ENCODE measurements at places on chromosomes 4 and X.
A peak's percentile ranks its signal among the peaks of the same experiment; 100 is the strongest.

DNA sequence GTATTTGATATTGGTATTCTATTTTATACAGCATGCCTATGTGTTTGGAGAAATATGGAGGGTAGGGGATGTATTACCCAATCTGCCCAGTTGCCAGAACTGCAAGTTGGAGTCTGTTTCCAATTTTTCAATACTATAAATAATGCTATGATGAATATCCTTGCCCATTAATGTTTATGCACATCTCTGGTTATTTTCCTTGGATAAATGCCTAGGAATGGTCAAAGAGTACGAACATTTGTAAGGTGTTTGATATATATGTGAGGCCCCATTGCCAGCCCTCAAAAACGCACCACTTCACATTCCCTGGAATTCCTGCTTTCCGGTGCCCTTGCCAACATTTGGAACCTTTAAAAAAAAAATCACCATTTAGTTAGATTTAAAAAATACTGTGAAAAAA is 34.3 kb downstream of the CLDN34 start:
- DNase-seq = no peak

GRCh38 chr4:139540161-139540560 is 15.9 kb downstream of the SETD7 start:
- no peak for DNase-seq

DNA sequence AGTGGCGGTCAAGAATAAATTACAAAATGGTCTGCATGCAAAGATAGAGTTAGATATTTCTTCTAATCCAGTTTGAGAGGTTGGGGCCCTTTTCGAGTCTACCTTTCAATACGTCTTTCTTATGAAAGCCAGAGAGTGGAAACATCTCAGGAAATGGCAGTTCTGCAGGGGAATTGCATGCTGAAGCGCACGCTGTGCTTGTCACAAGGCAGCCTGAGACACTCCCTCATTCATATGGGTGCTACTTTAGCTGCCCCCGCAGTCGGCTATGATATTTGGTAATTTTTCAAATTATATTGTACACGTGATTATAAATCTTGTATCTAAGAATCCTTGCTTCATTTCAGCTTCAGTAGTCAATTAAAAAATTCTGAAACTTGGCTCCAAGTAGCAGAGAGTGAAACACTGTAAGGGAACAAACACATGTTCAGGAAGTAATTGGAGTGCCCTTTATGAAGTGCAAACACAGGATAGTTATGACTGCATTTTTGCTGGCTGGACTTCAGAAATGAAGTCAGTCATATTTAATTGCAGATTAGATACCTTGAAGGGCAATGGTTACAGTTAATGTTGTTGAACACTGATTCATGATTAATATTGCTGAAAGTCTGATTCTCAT is 145.5 kb upstream of the NAP1L5 start:
- no peak for DNase-seq

DNA sequence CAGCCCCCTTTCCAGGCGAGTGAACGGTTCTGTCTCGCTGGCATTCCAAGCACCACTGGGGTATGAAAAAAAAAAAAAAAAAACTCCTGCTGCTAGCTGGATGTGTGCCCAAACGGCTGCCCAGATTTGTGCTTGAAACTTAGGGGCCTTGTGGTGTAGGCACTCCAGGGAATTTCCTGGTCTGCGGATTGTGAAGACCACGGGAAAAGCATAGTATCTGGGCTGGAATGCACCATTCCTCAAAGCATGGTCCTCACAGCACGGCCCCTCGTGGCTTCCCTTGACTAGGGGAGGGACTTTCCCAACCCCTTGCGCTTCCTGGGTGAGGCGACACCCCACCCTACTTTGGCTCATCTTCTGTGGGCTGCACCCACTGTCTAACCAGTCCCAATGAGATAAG is 516.8 kb upstream of the FAM241A start:
- no peak for DNase-seq

DNA sequence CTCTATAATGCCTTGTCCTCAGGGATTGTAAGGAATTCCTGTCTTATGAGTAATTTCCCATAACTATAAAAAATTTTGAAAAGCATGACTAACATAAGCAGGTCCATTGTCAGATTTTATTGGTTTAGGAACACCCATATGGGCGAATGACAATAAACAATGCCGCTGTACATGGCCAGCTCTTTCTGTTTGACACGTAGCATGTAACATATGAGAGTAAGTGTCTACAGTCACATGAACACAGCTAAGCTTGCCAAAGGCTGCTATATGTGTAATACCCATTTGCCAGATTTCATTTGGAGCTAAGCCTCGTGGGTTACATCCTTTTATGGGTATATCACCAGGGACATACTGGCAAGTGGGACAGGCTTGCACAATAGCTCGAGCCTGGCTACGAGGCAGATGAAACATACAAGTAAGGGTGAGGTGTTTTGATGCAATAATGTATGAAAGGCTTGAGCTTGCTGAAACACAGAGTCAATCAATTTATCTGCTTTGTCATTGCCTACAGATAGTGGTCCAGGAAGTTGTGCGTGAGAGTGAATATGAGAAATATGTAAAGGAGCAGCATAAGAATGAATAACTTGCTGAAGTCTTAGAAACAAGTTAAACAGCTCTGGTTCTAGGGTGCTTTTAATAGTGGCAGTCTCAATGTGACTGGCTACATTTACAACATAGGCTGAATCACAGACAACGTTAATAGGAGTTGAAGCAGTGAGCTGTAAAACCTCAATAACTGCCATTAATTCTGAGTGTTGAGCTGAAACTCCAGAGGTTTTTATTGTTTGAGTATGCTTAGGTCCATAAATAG is 67.4 kb upstream of the UGT2B10 start:
- no peak for DNase-seq

GRCh38 chr4:55673424-55673823 is 37.3 kb upstream of the NMU start:
- no peak for DNase-seq

DNA sequence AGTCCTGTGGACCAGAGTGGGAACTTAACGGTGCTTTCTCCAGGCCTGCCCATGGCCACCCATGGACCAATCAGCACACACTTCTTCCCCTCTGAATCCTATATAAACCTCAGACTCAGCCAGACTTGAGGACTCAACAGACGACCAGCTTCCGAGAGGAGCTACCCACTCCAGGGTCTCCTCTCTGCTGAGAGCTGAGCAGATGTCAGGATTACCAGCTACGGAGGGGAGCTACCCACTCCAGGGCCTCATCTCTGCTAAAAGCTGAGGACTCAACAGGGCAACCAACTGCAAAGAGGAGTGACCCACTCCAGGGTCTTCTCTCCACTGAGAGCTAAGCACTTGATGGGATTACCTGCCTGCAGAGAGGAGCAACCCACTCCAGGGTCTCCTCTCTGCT is 80.0 kb upstream of the DDX60 start:
- no peak for DNase-seq

DNA sequence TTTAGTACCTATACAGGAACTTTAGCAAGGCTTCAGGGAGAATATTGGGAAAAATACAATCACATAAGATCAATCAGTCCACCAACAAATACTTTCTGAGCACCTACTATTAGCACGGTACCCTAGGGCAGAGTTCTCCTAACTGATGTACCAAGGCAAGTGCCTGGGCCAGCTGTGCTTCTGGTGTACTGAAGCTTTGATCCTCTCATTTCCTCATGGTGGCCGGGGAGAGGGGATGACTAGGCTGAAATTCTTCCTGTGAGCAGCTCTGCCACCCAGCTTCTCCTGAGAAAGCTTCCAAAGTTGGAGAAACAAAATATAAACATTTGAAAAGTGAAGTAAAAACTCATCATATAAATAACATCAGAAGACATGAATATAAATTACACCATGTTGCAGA is 49.3 kb upstream of the ATOH1 start:
- DNase-seq = no peak

DNA sequence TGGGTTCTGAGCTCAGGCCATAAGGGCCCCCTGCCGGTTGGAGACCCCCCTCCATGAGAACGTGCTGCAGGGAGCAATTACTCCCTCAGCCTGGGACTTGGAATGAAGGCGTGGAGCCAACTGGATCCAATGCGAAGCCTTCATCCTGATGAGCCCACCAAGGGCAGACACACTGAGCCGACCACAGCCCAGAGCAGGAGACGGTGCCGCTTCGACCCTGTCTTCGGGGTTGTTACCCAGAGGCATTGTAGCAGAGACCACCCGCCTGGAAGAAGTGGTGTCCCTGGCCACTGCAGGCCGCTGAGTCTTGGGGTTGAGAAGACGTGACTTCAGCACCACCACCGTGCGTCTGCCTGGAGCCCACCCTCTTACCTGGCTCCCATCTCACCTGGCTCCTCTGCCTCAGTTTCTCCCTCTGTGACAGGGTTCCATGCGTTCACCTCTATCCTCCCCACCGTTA is 7.0 kb upstream of the NKX1-1 start:
- no peak for DNase-seq

DNA sequence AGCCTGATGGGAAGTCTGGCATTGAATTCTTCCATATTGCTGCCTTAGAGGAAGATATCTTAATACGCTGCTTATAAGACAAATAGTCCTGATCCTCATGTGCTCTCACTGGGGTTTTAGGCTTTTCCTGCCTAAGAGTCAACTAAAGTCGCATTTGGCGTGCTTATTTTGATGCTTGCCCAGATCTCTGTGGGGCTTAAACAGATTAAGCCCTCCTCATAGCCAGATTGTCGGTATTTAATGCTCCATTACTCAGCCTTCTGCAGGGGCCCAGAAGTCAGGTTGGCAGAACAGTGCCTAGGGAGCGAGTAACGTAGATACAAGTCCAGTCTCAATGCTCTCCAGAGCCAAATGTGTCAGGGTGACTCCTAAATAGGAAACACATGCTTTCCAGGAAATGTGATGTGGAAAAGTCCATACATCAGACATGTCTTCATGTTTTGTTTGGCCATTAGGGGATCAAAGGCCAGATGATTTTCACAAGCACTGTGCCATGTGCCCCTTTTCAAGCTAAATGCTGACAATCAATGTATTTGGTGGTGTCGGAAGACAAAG is 262.8 kb downstream of the PRDM5 start:
- DNase-seq = no peak

- peak; percentile 22 for DNase-seq
Observed at GRCh38 chrX:13506574-13506973, 62.8 kb upstream of the EGFL6 start.

DNA sequence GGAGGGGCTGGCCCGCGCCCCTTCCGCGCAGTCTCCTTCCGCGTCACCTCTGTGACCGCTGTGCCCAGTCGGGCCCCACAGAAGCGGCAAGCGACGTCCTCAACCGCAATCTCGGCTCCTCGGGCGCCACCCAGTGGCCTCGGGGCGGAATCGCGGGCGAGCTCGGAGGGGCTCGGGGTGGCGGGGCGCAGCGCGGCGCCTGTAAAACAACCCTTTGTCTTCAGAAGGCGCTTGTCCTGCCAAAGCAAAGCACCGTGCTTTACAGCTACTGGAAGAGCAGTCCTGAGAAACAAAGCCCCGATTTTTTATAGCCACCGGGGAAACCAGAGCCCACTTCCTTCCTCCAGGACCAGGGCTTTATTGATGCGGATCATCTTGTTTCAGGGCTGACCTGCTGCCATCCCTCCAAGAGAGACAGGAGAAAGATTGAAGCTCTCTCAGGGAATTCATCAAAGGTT is 37.3 kb upstream of the CDKN2AIP start:
- DNase-seq = peak; percentile 83

- DNase-seq = no peak
Observed at GRCh38 chr4:40662962-40663604, 33.4 kb upstream of the RBM47 start.

- no peak for DNase-seq
Observed at GRCh38 chr4:42570221-42570620, 86.7 kb downstream of the ATP8A1 start.

DNA sequence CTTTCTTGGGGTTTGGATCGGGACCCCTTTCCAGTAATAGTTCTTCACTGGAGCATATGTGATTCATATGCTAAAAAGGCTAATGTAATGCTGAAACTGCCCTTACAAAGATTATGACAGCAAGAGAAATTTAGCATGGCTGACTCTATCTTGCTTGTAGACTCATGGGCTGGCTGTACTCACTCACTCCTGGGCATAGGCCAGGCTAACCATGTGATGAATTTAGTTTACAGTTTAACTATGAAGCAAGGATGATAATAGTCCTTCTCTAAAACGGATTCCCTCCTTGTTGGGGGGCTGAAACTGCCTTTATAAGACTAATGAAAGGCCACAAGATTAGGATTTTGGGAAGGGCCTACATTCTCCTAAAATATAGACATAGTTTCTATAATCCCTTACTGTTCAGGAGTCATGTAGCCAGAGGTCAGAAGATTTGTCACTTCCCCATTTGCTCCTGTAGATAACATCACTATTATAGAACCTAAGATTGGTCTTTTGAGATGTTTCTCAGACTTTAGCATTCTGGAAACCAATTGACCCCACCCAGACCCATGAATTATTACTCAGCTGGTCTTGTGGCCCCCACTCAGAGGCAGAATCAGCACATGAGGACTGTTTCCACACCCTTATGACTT is 20.8 kb upstream of the CEP135 start:
- DNase-seq = no peak

- DNase-seq = no peak
Observed at GRCh38 chr4:109191216-109191615, 111.2 kb downstream of the COL25A1 start.

DNA sequence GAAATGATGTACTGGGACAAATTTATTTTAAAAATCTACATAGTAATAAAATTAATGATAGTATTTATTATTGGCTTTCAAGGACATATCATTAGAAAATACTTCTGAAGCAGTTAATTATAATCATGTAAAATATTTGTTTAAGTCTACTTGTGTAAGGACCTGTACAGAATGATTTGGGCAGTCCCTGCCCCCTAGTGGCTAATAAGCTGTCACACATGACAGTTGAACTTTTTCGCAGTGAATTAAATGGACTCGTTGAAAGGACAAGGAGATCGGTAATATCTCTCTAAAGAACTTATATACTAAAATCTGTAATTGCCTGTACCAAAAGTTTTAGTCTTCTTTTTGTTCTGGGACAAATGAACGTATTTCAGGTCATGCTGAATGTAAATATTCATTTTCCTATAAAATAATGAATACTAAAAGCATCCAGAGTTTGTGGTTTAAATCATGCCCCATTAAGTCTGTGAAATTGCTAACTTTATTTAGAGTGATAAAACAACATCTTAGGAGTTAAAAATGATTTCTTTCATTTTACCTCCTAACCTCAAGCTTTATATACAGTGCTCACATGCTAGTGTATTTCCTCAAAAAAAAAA is 13.6 kb downstream of the EXOC1 start:
- DNase-seq = no peak

Data from stimulated activated CD8-positive, alpha-beta memory T cell treated with anti-CD3 and anti-CD28 coated beads, Interleukin-2, amount 100 ng/mL, for 1 hour (primary cell).